ENCODE measurements at places on chromosomes 5 and 9.
A peak's percentile ranks its signal among the peaks of the same experiment; 100 is the strongest.

- DNase-seq, result no peak
Measured at GRCh38 chr5:155260798-155261197, 247.2 kb downstream of the KIF4B start.

- DNase-seq, result no peak
Measured at GRCh38 chr5:175344331-175345195, 99.4 kb downstream of the DRD1 start.

DNA sequence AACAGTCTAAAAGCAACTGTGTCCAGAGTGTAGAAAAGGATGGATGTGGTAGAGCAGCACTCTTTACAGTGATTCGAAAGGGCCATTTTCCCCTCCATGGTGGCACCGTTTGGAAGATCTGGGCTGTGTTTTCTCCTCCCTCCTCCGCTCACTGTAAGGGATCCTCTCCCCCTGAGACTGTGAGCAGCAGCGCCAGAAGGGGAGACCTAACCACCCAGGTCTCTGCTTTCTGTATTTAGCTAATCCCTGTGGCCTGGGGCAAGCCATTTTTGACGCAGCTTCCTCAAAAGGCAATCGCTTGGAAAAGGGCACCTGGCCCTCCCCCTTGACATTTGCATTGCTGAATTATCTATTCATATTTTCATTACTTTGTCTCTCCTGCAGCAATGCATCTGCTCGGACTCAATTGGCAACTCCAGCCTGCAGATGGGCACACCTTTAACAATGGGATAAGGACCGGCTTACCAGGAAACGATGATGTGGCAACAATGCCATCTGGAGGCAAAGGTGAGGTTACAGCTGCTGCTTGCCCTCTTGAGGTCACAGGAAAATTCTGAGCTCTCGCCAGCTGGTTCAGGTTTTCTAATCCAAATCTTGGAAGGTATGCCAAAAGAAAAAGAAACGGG is 244.3 kb upstream of the WWC1 start:
- no peak for DNase-seq

GRCh38 chr5:65326922-65327321 is 154.8 kb downstream of the ADAMTS6 start:
- DNase-seq, result no peak

GRCh38 chr5:136729901-136730355 is 364.6 kb upstream of the TRPC7 start:
- DNase-seq, result no peak

GRCh38 chr5:18202164-18202563 is 567.9 kb downstream of the TAF11L14 start:
- DNase-seq, result no peak

DNA sequence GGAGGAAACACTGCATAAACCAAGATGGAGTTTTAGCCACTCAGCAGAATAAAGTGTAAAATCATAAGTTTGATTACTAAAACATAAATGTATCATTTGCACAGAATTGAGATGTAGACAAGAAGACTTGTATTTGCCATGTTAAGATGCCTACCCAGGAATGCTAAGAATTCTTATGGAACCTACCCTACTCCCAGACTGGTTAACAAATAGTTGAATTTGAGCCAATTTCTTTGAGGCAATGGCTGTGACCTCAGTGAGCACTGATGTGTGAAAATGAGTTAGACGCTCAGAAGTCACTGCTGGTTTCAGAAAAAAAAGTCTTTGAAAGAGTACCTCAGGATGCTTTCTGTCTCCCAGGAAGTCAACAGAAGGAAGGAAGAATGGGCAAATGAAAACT is 95.6 kb downstream of the ESM1 start:
- no peak for DNase-seq

DNA sequence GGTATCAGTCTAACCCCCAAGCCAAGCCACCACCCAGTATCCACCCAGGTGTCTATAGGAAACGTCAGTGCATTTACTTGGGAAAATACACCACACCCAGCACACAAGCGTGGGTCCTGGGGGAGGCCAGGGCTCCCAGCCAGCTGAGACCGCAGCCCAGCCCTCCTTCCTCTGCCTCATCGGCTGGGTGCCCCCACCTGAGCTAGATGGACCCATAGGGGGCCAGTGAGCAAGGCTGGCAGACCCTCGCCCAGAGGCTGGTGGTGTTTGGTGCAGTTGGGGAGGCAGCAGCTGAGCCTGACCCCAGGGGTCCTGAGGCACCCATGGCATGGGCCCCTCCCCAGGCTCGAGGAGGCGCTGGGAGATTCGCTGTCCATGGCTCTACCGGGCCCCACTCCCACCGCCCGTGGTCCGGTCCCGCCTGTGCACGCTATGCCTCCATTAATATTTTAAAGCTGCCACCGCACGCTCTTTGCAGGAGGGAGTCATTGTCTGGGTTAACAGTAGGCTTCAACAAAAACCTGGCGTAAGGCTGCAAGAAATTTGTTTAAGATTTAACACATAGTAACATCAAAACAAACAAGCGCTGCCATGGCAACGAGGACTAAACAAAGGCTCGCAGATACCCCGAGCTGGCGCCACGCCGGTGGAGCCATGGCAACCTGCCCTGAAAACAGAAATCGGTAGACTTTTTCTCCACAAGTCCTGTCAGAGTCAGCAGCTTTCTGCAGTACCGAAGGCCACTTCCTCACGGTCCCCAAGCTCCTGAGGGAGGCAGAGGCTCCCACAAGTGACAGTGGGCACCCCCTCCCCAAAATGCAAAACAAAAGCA is 20.6 kb downstream of the TPPP start:
- peak; percentile 36 for DNase-seq

- no peak for DNase-seq
Measured at GRCh38 chr5:145960166-145960565, 23.8 kb downstream of the SH3RF2 start.
